Smooth muscle cell of bladder (primary cell): ENCODE measurements at places on chromosomes 2 and 18. TPM values are rescaled to one million over a fixed set of nuclear protein-coding genes. Genes with fewer than 3 reads are reported as not detected.

Gene ZNF532
- 37.5 and 40.1 TPM in 2 replicates for total RNA-seq

Gene NAT8
- total RNA-seq = not detected in 2 replicates

Gene TOGARAM2
- 0.14 and 0.37 TPM in 2 replicates for total RNA-seq

Gene FTCDNL1
- total RNA-seq = 0.92 and 1.00 TPM in 2 replicates

Gene CDCA7
- 0.43 and 0.55 TPM in 2 replicates for total RNA-seq

Gene TLX2
- total RNA-seq = not detected in 2 replicates

Gene FOXI3
- total RNA-seq = not detected in 2 replicates

Gene STAT4
- total RNA-seq = 1.4 and 2.0 TPM in 2 replicates

Gene SPR
- 23.5 and 36.6 TPM in 2 replicates for total RNA-seq

Gene SLC40A1
- total RNA-seq = 28.0 and 103 TPM in 2 replicates

Gene IL1R2
- 1.1 and 1.7 TPM in 2 replicates for total RNA-seq

Gene VIT
- 2.0 and 3.1 TPM in 2 replicates for total RNA-seq

Gene CRACDL
- under 0.01 TPM in 1 of 2 replicates, not detected in the other for total RNA-seq

Gene FLACC1
- 0.28 and 0.74 TPM in 2 replicates for total RNA-seq

Gene MRPS9
- 29.9 and 30.0 TPM in 2 replicates for total RNA-seq
